ENCODE measurements at places on chromosomes 6 and 20.

DNA sequence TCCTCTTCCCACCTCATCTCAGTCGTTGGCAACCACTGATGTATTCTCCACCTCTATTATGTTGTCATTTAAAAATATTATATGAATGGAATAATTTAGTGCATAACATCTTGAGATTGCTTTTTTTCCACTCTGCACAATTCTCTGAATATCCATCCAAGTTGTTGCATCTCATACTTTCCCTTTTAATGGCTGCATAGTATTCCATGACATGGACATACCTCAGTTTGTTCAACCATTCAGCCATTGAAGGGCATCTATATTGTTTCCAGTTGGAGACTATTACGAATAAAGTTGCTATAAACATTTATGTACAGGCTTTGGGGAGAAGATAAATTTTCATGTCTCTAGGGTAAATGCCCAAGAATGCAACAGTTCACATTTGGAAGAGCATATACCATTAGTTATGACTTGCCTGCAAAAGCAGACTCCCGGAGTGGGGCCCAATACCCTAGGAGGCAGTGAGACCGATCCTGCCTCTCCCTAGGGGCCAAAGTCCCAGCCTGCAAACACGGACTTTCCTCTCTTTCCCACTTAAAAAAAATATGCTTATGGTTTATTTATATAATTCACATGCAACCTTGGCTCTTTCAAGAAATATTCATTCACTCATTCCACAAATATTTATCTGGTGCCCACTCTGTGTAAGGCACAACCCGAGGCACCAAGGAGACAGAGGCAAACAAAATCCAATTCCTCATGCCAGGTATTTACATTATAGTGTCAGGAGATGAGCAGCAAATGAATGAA, 227.0 kb upstream of the PMEPA1 start:
- DNase-seq: no peak

- DNase-seq: no peak
Measured at GRCh38 chr20:40728470-40728869, 39.4 kb upstream of the MAFB start.

- no peak for DNase-seq
Measured at GRCh38 chr6:11722220-11722619, 56.4 kb downstream of the ADTRP start.

DNA sequence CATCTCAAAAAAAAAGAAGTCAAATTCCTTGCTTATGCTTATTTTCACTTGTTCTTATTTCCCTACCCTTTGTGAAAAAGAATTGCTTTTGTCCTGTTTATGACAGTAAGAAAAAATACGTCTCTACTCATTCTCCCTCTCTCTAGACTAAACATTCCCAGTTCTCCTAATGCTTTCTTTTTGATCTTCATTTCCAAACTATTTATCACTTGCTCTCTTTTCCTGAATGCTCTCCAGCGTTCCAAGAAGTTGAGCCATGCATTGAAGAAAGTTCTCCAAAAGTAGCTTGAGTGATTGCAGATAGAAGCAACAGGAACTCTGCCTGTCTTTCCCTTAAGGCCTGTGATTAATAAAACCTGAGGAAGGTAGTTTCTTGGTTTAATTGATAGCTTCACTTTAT, 53.1 kb upstream of the TMEM170B start:
- no peak for DNase-seq

DNA sequence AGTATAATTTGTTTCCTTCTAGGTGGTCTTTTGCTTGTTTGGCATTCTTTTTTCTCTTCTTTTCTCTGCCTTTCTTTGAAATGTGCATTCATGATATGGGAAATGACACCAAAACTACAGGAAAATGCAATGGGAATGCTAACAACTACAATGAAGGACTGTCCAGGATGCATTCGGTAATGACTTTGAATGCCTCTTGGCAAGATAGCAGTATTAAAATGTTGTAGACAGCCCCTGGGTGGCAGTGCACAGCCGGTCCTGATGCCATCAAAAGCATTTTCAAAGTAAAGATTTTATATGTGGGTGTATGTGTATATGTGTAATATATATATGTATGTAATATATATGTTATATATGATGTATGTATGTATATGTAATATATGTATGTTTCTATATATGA, 218.8 kb upstream of the MMS22L start:
- no peak for DNase-seq

DNA sequence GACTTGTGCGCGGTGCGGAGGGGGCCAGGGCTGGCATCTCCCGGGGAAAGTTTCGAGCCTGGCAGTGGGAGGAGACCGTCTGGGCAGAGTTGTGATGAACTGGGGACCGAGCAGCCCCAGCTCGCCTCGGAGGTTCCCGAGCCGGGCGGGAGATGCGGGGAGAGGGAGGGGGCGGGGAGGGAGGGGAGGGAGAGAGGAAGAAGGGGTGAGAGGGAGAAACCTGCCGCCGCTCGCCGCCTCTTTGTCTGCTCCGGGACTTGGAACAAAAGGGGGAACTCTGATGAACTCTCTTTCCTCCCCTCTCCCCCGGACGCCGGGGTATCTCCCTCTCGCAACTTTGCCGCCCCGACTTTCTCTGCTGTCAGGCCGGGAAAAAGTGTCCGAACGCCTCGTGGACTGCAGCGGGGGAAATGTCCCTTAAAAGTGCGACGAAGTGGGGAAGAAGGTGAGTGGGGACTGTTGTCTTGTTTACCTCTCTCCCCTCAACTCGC, 72.7 kb downstream of the SOX4 start:
- DNase-seq: no peak

- no peak for DNase-seq
Measured at GRCh38 chr6:146029573-146030184, 817 bp downstream of the GRM1 start.

- no peak for DNase-seq
Measured at GRCh38 chr6:151176911-151177770, 62.6 kb upstream of the AKAP12 start.

GRCh38 chr20:9134346-9134745, 65.5 kb downstream of the PLCB4 start:
- no peak for DNase-seq

DNA sequence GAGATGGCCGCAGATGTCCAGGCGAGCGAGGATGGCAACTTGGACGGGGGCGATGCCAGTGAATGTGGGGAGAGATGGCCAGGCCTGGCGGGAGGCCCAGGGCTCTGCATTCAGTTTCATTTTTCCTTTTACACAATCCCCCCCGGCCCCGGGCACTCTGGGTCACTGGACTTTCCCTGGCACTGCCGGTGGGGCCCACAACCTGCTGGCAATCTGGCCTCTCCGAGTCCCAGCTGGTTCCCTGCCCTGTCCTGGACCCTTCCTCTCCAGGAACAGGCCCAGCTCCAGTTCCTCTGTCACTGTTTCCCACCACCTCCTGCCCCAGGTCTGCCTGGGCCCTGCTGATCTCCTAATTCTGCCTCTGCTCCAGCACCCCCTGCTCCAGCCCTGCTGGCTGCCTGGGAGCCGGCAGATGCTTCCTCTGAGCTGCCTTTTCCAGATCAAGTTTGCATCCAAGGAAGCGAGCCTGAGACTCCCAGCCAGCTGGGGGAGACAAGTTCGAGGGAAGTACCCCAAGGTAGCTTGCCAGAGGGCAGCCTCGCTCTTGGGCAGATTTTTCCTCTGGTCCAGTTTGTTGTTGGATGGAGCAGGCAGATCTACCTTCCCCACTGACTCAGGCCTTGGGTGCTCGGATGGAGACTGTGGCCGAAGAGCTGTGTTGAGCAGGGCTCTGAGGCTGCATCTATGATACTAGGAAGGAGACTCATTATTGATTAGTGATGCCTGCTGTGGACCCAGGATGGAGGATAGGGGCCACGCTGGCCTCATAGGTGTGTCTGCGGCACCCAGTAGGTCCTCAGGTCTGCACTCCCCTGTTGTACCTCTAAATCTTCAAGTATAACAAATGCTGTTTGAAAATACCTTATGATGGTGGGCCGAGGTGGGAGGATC, 83.2 kb downstream of the CEBPB start:
- no peak for DNase-seq

DNA sequence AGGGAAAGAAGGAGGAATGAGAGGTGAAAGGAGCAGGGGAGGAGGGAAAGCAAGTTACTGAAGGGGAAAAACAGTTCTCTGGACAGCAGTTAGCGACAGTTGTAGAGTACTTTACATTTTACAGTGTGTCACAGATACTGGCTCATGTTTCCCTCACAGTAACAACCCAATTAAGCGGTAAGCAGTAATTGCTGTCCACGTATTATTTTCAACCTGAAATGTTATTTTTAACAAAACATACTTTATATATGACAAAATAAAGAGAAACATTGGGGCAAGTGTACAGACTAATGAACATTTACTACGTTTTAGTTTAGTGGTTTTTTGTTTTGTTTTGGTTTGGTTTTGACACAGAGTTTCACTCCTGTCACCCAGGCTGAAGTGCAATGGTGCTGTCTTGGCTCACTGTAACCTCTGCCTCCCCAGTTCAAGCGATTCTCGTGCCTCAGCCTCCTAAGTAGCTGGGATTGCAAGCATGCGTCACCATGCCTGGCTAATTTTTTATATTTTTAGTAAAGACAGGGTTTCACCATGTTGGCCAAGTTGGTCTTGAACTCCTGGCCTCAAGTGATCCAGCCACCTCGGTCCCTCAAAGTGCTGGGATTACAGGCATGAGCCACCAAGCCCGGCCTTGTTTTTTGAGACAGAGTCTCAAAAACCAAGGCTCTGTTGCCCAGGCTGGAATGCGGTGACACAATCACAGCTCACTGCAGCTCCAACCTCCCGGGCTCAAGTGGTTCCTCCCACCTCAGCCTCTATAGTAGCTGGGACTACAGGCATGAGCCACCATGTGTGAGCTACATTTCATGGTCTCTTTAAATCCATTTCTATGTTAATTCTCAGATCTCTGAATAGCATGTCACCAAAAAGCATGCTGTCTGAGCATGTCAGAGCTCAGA, 22.6 kb upstream of the BTN3A2 start:
- no peak for DNase-seq

DNA sequence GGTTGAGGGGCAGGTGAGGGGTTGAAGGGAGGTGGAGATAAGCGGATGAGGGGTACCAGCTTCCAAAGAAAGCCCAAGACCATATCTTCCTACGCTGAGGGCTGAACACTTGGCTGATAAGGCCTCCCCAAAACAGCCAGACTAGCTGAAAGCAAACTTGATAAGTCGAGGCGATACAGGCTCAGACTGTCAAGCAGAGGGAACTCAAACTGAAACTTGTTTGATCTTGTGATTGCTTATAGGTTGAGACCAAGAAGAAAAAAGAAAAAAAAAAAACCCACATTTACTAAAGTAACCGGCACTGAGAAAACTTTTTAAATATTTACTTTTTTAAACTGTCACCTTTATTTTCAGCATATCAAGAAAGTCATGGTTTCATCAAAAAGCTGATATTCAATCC, 73.6 kb downstream of the TRERF1 start:
- DNase-seq: no peak

DNA sequence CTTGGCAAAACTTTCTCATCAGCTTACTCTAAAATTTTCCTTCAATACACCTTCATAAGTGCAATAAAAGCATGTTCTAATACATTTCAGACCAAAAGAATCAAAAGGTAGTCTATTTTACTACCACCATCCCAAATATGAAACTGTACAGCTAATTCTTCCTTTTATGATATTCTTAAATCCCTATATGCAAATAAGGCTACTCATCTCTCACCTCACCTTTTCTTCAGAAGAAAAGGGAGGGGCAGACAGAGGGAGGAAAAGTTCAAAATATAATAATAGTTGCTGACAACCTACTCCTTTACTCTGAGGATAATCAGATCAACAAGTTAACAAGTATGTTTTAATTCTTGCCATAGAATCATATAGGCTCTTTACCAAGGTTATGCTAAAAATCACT, 7.4 kb downstream of the C6orf120 start:
- peak; percentile 31 for DNase-seq

- no peak for DNase-seq
Measured at GRCh38 chr6:51350308-51350904, 531.7 kb downstream of the TFAP2B start.

- DNase-seq: peak; percentile 17
Measured at GRCh38 chr6:72246926-72247325, 360.6 kb downstream of the RIMS1 start.

GRCh38 chr6:167054987-167055386, 55.8 kb downstream of the CEP43 start:
- DNase-seq: no peak

GRCh38 chr6:16403831-16404230, 165.4 kb downstream of the GMPR start:
- no peak for DNase-seq

All from NCI-H2081 (cell line).